T47D (cell line): ENCODE measurements at places on chromosomes 16 and 17.

GRCh38 chr17:55303701-55304145, 39.0 kb downstream of the HLF start:
- DNase-seq: no peak

DNA sequence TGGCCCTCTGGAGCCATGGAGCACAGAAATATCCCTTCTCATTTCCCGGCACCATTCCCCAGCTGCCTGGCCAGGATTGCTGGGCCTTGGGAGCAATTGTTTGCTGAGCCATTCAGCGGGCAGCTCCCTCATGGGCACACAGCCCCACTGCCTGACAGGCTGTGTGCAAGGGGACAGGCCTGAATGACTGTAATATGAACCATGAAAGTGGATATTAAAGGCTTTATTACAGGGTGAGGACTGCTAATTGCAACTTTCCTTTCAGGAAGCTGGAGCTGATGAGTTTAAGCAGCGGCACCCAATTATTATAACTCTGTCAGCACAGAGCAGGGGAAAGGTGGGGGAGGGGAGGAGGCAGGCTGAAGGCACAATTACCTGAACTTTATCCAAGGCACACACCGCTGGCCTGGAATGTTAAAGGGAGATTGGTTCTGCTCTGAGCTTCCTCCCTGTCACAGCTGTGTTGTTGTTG, 159.8 kb upstream of the SDK2 start:
- DNase-seq: no peak

DNA sequence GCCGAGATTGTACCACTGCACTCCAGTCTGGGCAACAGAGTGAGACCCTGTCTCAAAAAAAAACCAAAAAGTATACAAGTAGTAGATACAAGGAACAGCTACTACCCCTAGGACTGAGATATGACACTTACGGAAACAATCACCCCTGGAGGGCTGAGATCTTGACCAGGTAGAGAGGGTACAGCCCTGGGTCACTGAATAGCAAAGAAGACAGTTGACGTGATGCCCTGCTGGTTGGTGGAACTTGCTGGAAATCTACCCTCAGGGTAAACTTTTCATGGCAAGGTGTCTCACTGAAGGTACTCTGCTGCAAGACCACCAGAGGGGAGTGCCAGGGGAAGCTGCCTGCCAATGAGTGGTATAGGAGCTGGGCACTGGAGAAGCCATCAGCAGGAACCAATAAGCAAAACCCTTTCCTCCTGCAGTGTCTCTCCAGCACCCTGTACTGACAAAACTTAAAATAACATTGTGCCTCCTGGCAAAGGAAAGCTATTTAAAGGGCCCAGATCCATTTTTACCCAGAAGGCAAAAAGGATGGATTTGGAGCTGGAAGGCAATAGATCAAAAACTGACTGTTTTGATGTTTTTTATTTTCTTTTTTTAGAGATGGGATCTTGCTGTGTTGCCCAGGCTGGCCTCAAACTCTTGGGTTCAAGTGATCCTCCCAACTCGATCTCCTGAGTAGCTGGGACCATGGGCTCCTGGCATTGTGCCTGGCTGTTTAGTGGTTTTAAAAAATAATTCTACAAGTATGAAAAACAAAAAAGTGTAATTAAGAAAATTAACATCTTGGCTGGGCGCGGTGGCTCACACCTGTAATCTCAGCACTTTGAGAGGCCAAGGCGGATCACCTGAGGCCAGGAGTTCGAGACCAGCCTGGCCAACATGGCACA, 11.3 kb upstream of the PDXDC1 start:
- no peak for DNase-seq

DNA sequence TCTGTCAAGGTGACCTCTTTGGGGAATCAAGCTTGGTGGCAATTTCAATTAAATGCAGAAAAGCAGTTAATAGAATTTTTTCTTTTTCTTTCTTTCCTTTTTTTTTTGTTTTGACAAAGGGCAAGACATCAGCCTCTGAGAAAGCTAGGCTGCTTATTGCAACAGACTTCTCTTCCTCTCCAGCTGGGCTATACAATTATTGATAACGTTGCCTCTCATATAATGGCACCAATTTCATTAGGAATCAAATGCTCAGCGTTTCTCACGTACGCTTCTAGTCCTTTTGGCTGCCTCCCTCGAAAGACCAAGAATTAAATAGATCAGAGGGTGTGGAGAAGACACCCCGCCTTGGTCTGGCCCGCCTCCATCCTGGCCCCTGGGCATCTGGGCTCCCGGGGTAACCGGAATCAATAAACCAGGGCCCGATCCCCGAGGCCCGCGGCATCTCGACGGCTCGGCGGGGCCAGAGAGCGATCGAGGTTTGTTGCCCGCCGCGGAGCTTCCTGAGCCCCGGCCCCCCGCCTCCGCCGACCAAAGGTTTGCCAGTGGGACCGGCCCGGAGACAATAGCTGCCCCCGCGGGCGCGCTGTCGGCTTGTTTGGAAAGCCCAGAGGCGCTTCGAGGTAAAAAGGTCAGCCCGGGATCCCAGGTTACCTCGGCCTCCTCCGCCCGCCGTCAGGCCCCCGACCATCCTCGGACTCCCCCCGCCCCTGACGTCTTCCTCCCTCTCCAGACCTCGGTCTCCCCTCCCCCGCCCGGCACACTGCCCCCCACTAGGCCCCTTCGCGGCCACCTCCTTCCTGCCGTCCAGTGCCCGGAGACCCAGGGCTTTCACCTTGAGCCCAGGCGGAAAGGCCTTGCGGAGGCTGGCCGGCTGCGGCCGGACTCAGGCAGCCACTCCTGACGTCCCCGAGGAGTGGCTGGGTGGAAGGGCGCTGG, 3.9 kb downstream of the HOXB1 start:
- no peak for DNase-seq

DNA sequence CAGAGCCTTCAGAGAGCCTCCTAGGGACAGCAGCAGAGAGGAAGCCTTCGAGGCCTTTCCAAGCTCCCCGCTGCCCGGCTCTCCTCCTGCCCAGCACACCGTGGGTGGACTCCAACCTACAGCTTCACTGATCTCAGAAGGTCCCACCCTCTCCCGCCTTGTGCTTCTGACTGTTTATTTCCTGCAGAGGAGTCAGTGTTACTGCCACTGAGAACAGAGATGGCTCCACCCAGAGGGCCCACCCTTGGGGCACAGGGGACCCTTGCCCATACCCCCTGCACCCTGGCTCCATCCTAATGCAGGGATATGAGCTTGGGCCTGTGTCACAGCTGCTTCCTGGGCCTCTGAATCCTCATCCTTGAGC, 52.8 kb upstream of the TOB1 start:
- no peak for DNase-seq

DNA sequence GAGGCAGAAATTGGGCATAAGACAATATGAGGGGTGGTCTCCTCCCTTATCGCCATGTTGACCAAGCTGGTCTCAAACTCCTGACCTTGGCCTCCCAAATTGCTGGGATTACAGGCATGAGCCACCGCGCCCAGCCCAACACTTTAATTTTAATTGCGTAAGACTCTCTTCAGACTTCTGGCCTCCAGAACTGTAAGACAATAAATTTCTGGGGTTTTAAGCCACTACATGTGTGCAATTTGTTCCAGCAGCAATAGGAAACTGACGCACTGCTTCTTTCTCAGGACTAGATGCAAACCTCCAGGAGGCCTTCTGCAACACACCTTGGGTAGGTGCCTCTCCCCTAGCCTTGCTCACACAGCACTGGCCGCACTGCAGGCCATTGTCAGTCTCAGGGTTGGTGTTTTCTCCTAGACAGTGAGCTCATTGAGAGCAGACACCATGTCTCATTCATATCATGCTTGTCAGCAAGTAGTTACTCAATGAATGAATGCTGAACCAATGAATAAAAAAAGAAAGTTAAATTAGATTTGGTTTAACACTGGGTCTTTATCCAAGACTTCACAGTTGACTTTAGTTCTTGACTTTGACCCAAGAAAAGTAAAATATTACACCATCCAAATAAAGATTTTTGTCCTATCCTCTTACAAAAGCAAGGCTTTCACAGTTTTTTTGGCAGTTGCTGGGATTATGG, 5.5 kb upstream of the ACSF2 start:
- DNase-seq: no peak

- no peak for DNase-seq
Measured at GRCh38 chr17:16820161-16820877, 130.3 kb downstream of the CCDC144A start.

DNA sequence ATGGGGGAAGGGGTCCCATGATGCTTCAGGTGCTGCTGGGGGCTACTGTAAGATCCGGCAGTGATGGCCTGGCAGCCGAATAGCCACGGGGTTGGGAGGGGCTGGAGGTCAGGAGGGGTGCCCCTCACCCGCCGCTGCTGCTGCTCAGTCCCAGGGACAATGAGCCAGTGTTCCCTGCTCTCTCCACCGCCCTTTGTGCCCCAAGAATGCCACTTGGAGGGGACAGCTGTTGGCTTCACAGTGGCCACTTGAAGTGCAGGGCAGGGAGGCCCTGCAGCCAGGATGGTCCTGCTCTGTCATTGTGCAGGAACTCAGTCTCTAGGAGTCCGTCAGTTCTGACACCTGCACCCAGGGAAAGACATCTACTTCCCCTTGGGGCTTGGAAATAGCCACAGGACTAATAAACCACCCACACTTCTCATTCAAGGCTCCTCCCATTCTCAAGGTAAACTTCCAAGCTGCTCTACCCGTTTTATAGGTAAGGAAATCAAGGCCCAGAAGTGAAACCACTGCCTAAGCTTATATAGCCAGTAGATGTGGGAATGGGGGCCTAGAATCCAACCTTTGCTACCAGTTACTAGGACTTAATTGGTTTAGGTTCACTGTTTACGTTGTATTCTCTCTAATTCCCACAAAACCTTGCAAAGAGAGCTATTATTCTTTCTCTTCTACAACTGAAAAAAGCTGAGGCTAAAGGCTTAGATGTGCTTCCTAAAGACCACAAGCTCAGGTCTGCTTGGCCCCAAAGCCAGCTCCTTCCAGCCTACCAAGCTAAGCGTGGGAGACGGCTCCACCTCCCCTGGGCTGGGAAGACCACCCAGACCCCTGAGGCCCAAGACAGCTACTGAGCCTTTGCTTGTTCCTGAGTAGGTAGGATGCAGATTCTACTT, 6.2 kb upstream of the CPSF4L start:
- DNase-seq: peak; percentile 69

DNA sequence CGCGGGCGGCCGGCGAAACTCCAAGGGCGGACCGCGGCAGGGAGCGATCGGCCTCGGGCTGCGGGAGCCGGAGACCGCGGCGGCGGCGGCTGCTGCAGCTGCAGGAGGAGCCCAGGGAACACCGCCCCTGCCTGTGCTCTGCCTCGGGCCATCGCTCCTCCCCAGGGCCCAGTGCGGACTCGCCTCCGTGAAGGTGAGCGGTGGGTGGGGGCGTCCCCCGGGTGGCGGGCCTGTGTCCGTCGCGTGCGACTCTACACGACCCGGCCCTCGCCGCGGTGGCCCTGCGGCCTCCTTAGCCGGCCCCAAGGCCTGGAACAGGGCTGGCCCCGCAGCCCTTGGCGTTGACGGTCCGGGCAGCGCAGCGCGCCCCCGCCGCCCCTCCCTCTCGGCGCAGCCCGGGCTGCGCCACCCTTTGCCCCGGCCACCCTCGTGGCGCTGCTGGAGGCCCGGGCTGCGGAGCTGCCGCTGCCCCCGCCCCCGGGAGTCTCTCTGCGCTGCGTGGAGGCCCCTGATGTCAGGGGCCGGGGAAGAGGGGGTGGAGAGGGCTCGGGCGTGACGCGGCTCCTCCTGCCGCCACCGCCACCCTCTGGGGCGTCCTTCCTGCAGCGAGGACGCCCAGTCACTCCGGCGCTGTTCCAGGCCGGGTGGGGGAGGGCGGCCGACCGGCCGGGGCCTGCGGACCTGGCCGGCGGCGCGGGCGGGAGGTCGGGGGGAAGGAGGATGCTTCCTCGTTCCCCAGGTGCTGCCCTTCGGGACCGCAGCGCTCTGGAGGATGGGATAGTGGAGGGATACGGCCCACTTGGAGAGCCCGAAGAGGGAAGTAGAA, 485 bp downstream of the DYNLL2 start:
- DNase-seq: peak; percentile 73

GRCh38 chr17:31824766-31825360, 34.2 kb downstream of the COPRS start:
- no peak for DNase-seq

GRCh38 chr16:10941127-10941933, 938 bp downstream of the DEXI start:
- no peak for DNase-seq
